ENCODE measurements at places on chromosomes 13 and 19. TPM values are rescaled to one million over a fixed set of nuclear protein-coding genes. Genes with fewer than 3 reads are reported as not detected.

FOSB gene
- 21.6 TPM for total RNA-seq

SIRT2 gene
- total RNA-seq: 33.6 TPM

ZNF773 gene
- total RNA-seq: 7.6 TPM

C5AR2 gene
- total RNA-seq: 0.22 TPM

LILRA6 gene
- total RNA-seq: 0.37 TPM

NLRP12 gene
- not detected for total RNA-seq

SYNGR4 gene
- total RNA-seq: not detected

SRRM5 gene
- 0.58 TPM for total RNA-seq

Measured in CD8-positive, alpha-beta memory T cell (primary cell).